ENCODE measurements at places on chromosomes 16 and 17.

- H3K27me3 ChIP-seq: peaks cover 20% of the 10 kb centered on the region
- H3K36me3 ChIP-seq: no peaks in the 10 kb centered on the region
- no peak for DNase-seq
- no peak overlapping the region for H3K27ac ChIP-seq
- no peak overlapping the region for H3K4me3 ChIP-seq
- peaks cover 4% of the 10 kb centered on the region for H3K4me1 ChIP-seq
Observed at GRCh38 chr17:7027335-7027734, 4.5 kb downstream of the BCL6B start.

GRCh38 chr16:14148016-14148415 is 76.9 kb downstream of the MRTFB start:
- H3K27me3 ChIP-seq: no peaks in the 10 kb centered on the region
- H3K4me1 ChIP-seq: no peaks in the 10 kb centered on the region
- no peak for DNase-seq
- no peak overlapping the region for H3K27ac ChIP-seq
- no peak overlapping the region for H3K4me3 ChIP-seq

DNA sequence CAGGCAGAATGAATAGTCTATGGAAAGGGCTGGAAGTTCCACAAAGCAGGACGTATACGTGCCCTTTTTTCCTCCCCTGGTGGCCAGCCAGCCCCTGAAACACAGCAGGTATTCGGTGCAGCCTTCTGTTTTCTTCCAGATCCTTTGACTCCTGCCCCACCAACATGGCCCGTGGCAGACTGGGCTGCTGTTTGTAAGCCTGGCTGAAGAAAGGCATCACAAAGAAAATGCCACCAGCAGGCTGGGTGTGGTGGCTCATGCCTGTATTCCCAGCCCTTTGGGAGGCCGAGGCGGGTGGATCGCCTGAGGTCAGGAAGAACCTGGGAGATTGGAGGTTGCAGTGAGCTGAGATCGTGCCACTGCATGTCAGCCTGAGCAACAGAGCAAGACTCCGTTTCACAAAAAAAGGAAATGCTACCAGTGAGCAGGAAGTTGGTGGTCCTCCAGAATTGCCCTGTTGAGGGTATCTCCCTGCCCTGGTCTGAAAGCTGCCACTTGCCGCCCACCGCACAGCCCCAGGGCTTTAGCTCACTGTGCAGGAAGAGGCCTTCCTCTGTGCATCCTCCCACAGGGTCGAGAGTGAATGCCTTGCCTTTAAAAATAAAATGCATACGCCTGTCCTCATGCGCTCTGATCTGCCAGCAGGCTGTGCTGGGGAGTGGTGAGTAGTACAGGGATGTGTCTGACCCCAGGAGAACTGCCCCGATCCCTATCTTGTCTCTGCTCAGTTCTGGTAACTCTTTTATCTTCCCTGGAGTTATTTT is 587.7 kb downstream of the MAF start:
- no peaks in the 10 kb centered on the region for H3K36me3 ChIP-seq
- no peak overlapping the region for H3K4me3 ChIP-seq
- no peak for DNase-seq
- H3K4me1 ChIP-seq: no peaks in the 10 kb centered on the region
- no peak overlapping the region for H3K27ac ChIP-seq
- no peaks in the 10 kb centered on the region for H3K27me3 ChIP-seq

DNA sequence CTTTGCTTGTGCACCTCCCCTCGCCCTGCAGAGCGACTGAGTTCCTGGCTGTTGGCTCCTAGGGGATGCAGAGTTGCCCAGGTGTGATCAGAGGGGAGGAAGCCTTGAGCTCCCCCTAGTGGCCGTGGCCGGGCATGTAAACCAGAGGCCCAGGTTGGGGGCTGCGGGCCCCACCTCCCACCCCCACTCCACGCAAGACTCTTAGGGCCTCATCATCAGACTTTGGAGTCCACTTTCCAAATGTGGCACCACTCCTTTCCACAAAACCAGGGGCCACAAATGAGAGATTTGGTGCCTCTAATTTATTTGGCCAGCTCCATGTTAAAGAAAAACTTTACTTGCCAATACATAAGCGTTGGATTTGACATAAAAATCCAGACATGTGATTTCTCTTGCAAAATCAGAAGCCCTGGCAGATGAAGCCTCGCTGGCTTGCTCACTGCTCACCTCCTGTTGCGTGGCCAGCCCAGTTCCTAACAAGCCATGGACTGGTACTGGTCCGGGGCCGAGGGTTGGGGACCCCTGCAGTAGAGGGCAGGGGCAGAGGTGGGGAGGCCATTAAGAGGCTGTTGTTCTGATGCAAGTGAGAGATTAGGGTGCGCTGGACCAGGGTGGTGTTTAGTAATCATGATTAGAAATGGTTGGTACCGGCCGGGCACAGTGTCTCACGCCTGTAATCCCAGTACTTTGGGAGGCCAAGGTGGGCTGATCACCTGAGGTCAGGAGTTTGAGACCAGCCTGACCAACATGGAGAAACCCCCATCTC is 28.7 kb upstream of the GAS7 start:
- no peak overlapping the region for H3K4me3 ChIP-seq
- no peaks in the 10 kb centered on the region for H3K4me1 ChIP-seq
- peak; percentile 37 for DNase-seq
- H3K27me3 ChIP-seq: no peaks in the 10 kb centered on the region
- no peak overlapping the region for H3K27ac ChIP-seq
- H3K36me3 ChIP-seq: no peaks in the 10 kb centered on the region

GRCh38 chr17:35191001-35191695 is 3.0 kb downstream of the SLC35G3 start:
- H3K4me1 ChIP-seq: peaks cover 3% of the 10 kb centered on the region
- no peak overlapping the region for H3K27ac ChIP-seq
- no peak overlapping the region for H3K4me3 ChIP-seq
- no peak for DNase-seq
- H3K27me3 ChIP-seq: no peaks in the 10 kb centered on the region

DNA sequence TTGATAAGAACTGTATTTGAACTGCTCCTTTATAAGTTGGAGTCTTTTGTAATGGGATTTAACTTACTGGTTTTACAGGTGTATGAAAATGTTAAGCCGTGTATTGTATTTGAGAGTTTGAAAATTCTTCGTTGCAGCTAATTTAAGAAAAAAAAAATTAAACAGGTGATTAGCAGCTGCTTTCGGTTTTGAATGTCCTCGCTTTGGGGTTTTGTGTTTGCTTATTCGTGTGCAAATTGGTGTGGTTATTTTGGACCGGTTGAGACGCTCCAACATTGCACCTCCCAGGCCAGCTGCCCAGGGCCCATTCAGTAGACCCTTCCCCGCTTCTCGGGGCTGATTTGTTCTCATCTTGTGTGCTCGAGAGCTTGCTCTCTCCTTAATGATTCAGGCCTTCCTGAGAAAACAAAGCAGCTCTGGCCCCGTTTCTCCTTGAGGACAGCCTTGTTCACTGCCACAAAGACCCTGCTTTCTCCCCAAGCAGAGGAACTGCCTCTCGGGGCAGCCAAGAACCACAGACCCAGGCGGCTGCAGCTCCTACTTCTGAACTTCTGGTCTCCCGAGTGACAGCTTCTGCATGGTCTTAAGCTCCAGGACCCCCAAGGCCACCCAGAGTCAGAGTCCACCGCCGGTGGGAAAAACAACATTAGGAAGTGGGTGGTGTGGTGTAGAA is 100.5 kb downstream of the MSI2 start:
- no peak overlapping the region for H3K4me3 ChIP-seq
- no peaks in the 10 kb centered on the region for H3K36me3 ChIP-seq
- DNase-seq: peak; percentile 46
- H3K27ac ChIP-seq: peak overlapping the region; percentile 89
- H3K4me1 ChIP-seq: peaks cover 29% of the 10 kb centered on the region

GRCh38 chr17:57388131-57388725 is 131.9 kb downstream of the MSI2 start:
- H3K27me3 ChIP-seq: no peaks in the 10 kb centered on the region
- no peaks in the 10 kb centered on the region for H3K4me1 ChIP-seq
- H3K4me3 ChIP-seq: no peak overlapping the region
- peaks cover 6% of the 10 kb centered on the region for H3K36me3 ChIP-seq
- DNase-seq: no peak

GRCh38 chr17:82228278-82228841 is 482 bp upstream of the SLC16A3 start:
- no peaks in the 10 kb centered on the region for H3K36me3 ChIP-seq
- H3K27me3 ChIP-seq: peaks cover 50% of the 10 kb centered on the region
- H3K27ac ChIP-seq: no peak overlapping the region
- peak overlapping the region; percentile 65 for H3K4me3 ChIP-seq
- peaks cover 12% of the 10 kb centered on the region for H3K4me1 ChIP-seq

GRCh38 chr16:78489072-78489471 is 389.6 kb downstream of the WWOX start:
- H3K4me1 ChIP-seq: peaks cover under 1% of the 10 kb centered on the region
- no peak overlapping the region for H3K4me3 ChIP-seq
- H3K27ac ChIP-seq: no peak overlapping the region

DNA sequence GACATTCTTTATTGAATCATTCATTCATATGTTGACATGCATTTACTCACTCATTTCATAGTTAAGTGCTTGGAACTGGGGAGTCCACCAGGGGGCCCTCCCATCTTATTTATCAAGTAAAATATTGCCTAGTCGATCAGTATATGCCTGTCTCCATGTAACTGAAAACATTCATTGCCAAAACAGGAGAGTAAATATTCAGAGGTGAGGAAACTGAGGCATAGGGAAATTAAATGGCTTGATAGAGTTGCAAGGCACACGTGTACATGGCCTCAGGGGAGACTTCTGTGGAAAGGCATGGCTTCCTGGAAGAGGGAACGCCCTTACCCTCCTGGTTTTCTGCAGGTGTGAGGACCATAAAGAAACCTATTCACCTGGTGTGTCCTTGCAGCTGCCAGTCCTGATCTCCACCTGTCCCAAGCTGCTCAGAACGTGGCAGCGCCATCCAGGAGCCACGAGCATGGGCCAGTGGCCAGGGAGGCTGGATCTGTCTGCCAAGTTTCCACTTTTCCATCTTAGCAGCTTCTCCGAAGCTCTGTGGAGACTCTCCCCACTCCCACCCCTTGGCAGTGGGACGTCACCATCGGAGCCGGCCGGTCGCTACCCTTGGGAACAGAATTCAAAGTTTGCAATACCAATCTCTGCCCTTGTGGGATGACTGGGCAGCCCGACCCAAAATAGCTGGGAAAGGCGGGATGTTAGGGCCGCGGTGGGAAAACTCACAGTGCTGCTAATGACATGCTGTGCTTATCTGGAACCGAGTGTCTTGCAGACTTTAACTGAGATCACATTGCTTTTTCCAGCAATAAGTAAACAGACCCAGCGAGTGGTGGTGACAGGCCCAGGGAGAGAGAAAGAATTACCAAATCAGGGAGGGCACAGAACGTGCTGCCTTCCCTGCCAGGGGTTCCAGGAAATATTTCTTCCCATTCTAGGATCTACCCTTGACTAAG is 4.1 kb upstream of the C1QTNF1 start:
- DNase-seq: peak; percentile 23
- H3K36me3 ChIP-seq: no peaks in the 10 kb centered on the region
- no peak overlapping the region for H3K4me3 ChIP-seq

GRCh38 chr17:14372905-14373613 is 72.2 kb downstream of the HS3ST3B1 start:
- DNase-seq: peak; percentile 30
- H3K27ac ChIP-seq: no peak overlapping the region
- H3K27me3 ChIP-seq: no peaks in the 10 kb centered on the region
- no peak overlapping the region for H3K4me3 ChIP-seq

DNA sequence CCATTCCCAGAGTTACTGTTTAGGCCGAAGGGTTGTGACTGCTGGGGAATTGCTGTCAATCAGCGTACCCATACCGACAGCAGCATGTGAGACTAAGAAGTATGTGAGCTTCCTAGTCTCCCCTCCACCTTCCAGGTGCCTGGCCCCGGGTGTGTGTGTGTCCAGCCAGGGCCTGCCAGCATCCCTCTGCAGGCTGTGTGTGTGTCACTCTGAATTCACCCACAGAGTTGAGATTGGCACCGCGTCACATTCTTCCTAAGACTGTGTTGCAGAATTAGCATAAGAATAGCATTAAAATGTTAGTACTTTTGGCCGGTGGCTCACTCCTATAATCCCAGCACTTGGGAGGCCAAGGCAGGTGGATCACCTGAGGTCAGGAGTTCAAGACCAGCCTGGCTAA is 31.8 kb downstream of the PRMT7 start:
- no peak for DNase-seq
- no peak overlapping the region for H3K4me3 ChIP-seq
- H3K27ac ChIP-seq: no peak overlapping the region
- H3K4me1 ChIP-seq: no peaks in the 10 kb centered on the region

DNA sequence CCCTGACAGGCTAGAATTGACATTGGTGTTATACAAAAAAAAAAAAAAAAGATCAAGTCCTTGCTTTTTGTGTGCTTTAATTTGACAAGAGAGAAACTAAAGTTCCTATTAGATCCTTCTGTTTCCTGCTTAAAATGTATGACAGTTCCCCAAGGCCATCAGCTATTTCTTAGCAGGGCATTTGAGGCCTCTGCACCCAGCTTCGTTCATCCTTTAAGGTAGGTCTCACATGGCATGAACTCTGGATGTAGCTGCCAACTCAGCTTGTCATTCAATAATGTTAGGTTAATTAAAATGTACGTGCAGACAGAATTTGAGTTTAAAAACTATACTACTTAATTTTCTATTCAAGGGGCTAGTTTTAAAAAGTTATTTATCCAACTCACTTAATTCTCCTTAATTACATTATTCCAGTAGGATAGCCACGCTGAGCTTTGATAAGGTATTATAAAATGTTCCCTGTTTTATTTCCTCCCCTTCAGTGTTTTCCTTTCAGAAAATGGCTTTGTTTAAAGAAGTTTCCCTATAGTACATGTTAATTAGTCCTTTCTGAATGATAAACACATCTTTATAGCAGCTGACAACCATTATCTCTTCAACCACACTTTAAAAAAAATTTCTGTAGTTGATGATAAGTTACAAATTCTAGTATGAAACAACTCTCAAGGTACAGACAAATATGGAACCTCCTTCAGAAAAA is 1.2 kb upstream of the RFFL start:
- H3K4me3 ChIP-seq: no peak overlapping the region
- no peak for DNase-seq
- no peak overlapping the region for H3K27ac ChIP-seq

GRCh38 chr17:65537845-65538674 is 23.4 kb downstream of the AXIN2 start:
- no peak for DNase-seq
- peaks cover 13% of the 10 kb centered on the region for H3K4me1 ChIP-seq
- no peak overlapping the region for H3K27ac ChIP-seq

DNA sequence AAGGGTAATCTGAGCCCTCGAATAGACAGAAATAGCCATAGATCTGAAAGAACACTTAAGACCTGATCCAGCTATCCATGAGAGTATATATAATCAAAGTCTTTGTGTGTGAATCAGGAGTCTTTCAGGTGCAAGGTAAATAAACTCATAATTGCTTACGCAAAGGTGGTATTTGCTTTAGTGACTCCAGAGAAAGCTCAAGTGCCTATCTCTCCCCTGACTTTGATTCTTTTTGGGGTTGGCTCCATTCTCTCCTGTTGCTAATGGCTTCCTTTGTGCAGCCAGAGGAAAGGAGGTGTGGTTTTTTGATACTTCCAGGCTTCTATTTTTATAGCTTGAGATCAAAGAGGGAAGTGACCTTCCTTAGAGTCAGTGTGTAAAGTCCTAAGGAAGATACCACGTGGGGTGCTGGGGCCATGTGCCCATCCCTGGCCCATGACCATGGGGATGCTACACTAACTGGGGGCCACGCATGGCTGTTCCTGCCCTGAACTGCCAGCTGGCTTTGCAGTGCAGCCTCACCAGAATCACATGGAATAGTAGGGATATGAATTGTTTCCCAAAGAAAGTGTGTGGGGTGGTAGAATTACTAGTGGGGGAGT is 45.8 kb downstream of the TENT4B start:
- H3K27ac ChIP-seq: no peak overlapping the region
- no peak overlapping the region for H3K4me3 ChIP-seq
- H3K36me3 ChIP-seq: no peaks in the 10 kb centered on the region
- peaks cover 16% of the 10 kb centered on the region for H3K4me1 ChIP-seq
